ENCODE measurements at places on chromosomes 1 and 21. TPM values are rescaled to one million over a fixed set of nuclear protein-coding genes. Genes with fewer than 3 reads are reported as not detected.

DNA sequence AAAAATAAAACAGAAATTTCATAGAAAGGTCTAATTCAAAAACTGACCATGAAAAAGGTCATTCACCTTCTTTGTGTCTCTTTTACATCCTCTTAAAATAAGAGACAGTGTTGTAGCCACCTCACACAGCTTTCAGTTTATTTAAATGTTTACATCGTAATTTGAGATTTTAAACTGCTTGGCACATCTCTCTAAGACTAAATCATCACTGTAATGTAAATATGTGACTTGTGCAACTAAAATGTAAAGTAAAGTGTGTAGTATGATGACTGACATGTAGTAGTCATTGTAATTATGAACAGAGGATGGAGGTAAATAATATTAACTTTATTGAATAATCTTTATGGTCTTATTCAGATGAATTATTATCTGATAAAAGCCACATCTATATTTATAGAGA is 283.9 kb downstream of the KCNT2 start:
- no peaks in the 10 kb centered on the region for H3K27me3 ChIP-seq
- H3K27ac ChIP-seq: no peak overlapping the region
- DNase-seq: no peak
- no peaks in the 10 kb centered on the region for H3K4me1 ChIP-seq
- H3K36me3 ChIP-seq: peaks cover 3% of the 10 kb centered on the region

- H3K27ac ChIP-seq: no peak overlapping the region
- no peaks in the 10 kb centered on the region for H3K27me3 ChIP-seq
- no peak for DNase-seq
- H3K36me3 ChIP-seq: no peaks in the 10 kb centered on the region
- no peak overlapping the region for H3K4me3 ChIP-seq
- H3K4me1 ChIP-seq: no peaks in the 10 kb centered on the region
Measured at GRCh38 chr1:4308806-4309205, 345.6 kb upstream of the AJAP1 start.

DNA sequence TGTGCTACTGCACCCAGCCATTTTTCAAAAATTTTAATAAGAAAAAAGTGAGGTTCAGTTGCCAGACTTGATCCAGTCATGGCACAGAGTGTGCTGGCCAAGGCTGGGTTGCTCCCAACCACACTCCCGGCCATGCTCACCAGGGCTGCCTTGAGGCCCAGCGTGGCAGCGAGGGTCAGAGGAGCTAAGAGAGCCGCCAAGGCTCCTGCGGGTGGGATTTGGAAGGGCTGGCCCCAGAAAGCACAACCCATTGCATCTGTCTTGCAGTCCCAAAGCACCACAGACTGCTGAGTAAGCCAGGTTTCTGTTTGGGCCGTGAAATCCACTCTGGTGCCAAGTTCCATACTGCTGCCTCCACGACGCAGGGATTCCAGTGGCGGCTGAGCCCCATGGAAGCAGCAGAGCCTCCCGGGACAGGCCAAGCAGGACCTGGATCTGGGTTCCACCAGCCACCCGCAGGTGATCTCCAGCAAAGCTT is 22.6 kb downstream of the ZBTB17 start:
- no peak overlapping the region for H3K4me3 ChIP-seq
- H3K27me3 ChIP-seq: no peaks in the 10 kb centered on the region
- peaks cover 7% of the 10 kb centered on the region for H3K36me3 ChIP-seq

- no peak for DNase-seq
- no peaks in the 10 kb centered on the region for H3K36me3 ChIP-seq
- no peak overlapping the region for H3K27ac ChIP-seq
- peaks cover 3% of the 10 kb centered on the region for H3K27me3 ChIP-seq
- no peak overlapping the region for H3K4me3 ChIP-seq
Measured at GRCh38 chr1:68442822-68443556, 6.8 kb downstream of the RPE65 start.

GRCh38 chr1:31299365-31299764 is 2.5 kb downstream of the ZCCHC17 start:
- no peak overlapping the region for H3K4me3 ChIP-seq
- no peaks in the 10 kb centered on the region for H3K36me3 ChIP-seq
- no peak for DNase-seq

DNA sequence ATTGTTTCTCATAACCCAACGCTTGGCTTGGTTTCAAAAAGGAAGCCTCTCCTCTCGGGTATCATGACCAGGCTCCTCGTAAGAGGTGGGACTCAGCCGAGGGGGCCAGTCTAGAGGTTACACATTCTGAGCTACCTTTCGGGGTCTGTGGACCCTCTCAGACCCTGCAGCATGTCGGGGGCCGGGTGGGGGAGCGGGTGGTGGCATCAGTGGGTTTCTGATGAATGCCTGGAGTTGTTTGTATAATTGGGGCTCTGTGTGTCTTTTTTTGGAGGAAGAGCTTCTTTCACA is 229.3 kb downstream of the CAMTA1 start:
- H3K4me3 ChIP-seq: no peak overlapping the region
- H3K4me1 ChIP-seq: peaks cover 3% of the 10 kb centered on the region

TOR1AIP1 gene
- total RNA-seq: 32.0 TPM

OXCT2 gene
- 0.38 TPM for total RNA-seq

OR10K1 gene
- total RNA-seq: 0.07 TPM

DENND2D gene
- total RNA-seq: 3.0 TPM

Measured in progenitor cell of endocrine pancreas (in vitro differentiated cells).